ENCODE measurements at places on chromosomes 2 and 18.
A peak's percentile ranks its signal among the peaks of the same experiment; 100 is the strongest.

- no peak for DNase-seq
Measured at GRCh38 chr18:7333025-7333562, 102.2 kb downstream of the LRRC30 start.

- no peak for DNase-seq
Measured at GRCh38 chr18:12328179-12328823, 20.3 kb downstream of the TUBB6 start.

DNA sequence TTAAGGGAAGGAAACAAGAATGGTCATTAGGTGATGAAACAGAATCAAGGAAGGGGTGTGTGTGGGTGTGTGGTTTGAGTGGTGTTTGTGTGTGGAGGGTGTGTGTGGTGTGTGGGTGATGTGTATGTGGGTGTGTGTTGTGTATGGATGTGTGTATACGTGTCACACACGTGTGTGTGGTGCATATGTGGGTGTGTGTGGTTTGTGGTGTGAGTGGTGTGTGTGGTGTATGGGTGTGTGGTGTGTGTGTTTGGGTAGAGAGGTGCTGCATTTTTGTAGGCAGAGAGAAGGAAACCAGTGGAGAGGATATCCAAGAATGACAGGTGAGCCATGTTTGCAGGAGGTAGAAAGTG, 1.1 kb upstream of the CEP192 start:
- DNase-seq = peak; percentile 32

DNA sequence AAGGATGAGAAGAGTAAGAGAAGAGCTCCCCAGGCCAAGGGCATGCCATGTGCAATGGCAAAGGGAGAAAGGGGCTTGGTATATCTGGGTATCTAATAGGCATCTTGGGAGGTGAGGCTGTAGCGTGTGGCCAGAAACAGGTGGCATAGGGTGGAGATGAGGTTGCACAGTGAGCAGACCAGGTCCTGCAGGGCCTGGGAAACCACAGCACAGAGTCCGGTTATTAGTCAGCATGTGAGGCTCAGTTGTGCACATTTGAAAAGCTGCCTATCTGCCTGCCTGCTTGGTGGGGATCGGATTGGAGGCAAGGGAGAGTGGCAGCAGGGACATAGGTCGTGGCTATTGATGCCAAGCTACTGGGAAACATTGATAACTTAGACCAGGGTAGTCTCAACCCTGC, 190.6 kb downstream of the TPGS2 start:
- no peak for DNase-seq

DNA sequence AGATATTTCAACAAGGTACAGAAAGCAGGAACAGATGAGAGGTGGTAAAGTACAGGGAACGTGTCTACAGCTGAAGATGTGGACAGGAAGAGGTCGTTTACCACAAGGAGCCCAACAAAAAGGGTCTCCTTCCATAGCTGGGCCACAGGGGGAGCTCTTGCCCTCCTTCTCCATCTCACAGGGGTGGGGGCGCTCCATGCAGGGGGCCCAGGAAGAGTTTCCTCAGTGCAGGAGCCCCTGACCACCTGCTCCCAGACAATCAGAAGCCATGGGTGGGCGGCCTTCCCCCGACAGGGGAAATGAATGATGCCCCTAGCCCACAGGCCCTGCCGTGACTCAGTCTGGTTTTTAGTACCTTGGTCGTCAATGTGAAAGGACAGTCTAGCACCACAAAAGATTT, 163.6 kb upstream of the ZNF516 start:
- no peak for DNase-seq

DNA sequence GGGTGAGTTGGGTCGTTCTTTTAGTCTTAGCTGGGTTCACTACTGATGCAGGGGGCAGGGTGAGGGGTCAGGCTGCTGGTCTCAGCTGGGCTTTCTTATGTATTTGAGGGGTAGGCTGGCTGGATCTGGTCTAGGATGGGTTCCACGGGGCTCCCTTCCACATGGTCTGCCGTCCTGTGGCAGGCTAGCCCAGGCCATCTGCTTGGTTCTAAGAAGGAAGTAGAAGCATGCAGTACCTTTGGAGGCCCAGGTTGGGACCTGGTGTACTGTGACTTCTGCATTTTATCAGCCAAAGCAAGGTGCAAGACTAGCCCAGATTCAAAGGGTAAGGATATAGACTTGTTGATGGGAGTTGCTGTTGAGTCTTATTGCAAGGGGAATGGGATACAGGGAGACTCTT, 35.5 kb upstream of the MGAT5 start:
- DNase-seq = no peak

GRCh38 chr2:40178171-40178778, 273.6 kb downstream of the SLC8A1 start:
- DNase-seq = no peak

DNA sequence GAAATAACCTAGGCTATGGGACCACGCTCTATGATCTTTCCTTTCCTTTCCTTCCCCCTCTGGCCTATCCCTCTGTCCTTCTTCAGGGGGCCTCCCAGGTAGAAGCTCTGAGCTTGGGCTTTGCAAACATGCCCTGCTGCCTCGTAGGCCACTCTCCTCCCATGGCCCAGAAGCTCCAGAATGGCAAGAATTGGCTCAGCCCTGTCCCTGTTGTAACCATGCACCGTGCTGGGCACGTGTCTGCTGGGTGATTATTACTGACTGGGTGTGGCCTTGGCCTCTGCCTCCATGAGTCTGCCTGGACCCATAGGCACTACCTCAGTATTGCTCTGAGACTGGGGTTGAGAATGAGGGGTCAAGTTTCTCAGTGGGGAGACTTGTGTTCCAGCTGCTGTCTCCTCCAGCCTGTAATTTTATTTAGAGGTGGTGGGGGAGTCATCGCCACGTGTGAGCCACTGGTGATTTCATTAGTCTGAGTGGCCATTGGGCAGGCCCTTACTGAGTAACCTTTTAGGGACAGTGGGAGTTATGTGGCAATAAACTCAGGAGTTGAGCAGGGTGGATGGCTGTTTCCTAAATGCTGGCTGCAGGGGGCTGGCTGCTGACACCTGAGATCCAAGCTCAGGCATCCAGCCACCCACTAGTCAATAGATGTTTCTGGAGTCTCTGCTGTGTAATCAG, 157.9 kb downstream of the CLIP4 start:
- DNase-seq = no peak

DNA sequence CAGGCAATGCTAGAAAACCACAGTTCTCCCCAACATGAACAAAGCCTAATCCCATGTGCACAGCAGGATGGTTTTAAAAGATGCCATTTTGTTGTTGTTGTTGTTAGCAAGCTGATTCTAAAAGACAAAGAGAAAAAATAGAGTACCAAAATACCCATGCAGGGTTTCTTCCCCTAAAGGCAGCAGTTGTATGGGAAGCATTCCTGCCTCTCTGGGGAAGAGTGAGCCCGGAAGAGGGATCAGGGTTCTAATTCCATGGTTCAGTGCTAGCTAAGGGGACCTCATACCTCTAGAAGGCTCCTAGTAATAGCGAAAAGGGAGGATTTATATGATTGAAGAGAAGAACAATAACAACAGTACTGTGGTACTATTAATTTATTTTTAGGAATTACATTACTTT, 327.6 kb downstream of the DPP10 start:
- no peak for DNase-seq

- no peak for DNase-seq
Measured at GRCh38 chr18:35167332-35167731, 73.5 kb upstream of the ZNF397 start.

DNA sequence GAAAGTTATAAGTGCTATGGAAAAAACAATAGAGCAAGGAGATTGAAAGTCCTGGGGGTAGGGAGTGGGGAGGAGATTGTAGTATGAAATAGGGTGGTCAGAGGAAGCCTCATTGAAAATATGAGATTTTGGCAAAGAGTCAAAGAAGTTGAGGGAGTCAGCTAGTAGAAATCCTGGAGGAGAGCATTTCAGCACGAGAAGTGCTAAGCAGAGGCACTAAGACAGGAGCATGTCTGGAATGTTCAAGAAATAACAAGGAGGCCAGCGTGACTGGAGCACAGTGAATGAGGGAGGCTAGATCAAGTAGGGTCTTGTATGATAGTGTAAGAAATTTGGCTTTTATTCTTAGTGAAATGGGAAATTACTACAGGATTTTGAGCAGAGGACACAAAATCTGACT, 2.1 kb upstream of the TSPYL6 start:
- no peak for DNase-seq

DNA sequence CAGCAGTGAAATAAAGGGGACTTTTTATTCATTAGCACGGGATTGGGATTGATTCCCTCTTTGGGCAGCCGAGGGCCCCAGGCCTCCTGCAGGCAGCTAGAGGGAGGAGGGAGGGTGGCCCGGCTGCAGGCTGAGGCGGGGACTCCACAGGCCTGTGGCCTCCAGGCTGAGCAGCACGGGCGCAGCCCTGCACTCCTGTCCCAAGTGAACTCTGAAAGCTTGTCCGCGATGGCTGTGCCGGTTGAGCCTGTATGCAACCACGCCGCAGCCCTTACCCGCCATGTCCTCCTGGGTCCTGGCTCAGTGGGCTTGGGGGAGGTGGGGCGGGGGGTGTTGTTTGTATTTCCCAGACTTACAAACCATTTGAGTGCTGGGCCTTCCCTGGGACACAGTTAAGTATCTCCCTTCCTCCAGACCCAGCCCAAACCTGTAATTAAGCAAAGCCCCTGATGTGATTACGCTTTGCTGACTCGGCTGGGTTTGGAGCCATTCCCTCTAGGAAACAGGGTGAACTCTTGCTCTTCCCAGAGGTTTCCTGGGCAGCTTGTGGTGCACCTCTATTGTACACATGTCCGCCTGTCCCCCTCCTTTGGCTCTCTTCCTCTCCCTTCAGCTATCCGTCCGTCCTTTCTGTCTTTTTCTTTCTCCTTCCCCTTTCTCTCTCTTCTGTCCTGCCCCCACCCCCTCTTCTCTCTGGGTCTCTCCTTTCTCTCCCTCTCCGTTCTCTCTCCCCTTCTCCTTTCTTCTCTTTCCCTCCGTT, 5.3 kb downstream of the GLI2 start:
- DNase-seq = no peak

- DNase-seq = no peak
Measured at GRCh38 chr2:158021226-158021625, 80.5 kb upstream of the UPP2 start.

DNA sequence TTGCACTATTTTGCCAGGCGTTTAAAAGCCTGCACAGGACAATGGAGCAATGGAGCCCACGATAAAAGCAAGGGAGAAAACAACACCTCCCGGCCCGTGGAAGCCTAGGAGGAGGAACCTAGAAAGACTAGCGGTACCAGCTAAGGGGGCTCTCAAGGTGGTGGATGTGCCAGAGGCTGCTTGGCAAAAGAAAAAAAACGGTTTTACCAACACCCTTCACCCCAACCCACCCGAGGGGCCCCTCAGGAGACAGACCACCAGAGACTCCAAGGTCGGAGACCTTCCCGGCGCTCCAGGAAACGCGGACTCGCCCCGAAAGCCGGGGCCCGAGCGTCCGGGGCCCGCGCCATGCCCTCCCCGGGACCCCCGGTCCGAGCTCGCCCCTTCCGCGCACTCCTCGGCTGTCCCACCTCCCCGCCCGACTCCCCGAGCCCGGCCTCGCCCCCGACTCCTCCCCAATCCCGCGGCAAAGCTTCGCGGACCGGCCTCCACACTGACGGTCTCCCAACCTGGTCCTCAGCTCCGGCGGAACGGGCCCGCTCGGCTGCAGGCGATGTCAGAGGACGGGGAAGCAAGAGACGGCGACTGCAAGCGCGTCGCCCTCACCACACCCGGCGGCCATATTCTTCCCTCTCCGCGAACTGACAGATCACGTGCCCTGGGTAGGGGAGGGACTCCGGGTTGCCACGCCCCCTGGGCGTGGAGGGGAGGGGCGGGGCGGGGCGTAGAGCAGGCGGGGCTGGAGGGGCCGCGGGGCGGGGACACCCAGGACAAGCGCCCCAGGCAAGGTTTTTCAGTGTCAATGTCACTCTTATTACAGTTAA, at the start of gene KIDINS220:
TSS of gene KIDINS220 (minus strand) at position 643 of the 824 bp plus-strand sequence. CDS start 10,520 bp downstream, outside the sequence.
- DNase-seq = peak; percentile 74

DNA sequence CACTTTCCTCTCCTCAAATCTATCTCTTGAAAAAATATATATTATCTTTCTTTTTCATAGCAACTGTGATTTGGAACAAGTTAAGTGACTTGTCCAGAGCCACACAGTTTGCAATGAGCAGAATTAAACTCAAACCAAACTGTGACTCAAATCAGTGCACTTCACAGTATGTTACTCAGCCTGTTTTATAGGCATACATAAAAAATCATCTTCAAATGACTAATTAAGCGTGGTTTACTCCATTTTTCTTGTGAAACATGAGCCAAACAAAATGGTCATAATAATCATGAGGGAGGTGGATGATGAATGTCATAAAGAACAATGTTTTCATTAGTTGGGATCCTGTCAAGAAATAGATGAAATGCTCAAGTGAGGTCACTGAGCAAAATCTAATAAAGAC, 6.1 kb upstream of the CCDC178 start:
- DNase-seq = no peak

DNA sequence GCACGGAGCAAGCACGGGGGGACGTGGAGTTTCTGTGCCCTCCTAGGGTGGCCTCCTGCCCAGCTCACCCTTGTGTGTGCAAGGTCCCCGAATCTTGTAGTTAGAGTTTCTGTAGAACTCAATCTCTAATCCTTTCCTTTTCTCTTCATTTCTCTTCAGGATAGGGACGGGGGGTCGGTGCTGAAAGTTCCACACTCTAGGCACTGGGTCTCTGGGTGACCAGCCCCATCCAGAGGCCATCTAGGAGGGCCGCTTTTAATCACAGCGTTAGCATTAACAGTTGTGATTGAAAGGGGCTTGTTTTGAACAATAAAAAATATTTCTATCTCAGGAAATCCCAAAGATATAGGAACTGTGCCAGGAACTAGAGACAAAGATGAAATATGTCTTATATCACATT, 10.5 kb downstream of the SOCS6 start:
- DNase-seq = no peak

DNA sequence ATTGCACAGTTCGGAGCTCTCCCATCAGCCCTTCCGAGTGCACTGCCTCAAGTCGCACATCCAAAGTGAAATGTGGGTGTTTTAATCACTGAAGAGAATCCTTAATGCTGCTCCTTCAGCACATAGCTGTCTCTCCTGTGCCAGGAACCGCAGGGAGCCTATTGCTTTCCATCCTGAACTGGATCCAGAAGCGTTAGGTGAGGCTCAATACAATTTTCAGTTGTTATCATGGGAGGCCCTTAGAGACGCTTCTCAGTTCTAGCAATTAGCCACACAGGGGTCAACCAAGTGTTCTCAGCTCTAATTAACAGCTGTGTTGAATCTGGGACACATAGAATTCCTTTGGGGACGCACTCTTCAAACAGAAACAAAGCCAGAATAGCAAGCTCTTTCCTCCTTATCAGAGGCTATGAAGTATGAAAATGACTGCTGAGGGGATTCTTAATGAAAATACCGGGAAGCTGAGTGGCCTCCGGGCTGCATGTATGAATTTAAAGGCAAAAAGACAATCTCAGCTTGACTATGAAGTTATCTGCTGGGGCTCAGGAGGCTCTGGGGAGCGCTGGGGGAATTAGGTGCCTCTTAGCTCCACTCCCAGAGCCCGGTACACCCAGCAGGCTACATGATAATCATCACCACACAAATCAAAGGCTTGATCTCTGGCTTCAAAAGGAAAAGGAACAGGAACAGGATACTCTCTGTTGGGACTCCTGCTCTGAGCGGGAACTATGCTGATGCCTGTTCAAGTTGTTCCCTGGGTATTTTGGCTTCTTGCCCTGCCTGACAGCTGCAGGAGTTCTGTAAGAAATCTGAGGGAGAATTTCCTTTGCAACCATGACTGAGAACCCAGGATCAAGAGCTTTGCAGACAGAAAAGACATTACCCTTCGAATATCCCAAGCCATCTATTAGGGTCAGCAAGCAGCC, 55.4 kb upstream of the NCOA1 start:
- no peak for DNase-seq

Data from effector memory CD8-positive, alpha-beta T cell (primary cell).